ENCODE measurements at places on chromosomes 16 and 17.

DNA sequence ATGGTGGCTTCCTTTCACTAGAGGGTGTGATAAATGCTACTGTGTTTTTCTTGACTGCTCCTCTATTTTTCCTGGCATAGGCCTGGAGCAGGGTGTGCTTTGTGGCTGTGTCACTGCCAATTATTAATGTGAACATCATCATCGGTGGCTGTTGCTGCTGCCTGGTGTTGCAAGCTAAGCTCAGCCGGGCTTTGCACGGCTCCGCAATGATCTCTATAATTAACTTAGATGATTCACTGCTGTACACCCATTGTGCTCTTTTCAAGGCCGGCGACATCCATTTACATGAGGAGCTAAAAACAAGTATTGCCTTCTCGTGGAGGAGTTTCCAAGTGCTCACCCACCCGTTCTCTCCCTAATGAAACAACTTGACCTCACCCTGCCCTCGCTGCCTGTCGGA, 160.1 kb upstream of the IRX3 start:
- DNase-seq, result no peak

DNA sequence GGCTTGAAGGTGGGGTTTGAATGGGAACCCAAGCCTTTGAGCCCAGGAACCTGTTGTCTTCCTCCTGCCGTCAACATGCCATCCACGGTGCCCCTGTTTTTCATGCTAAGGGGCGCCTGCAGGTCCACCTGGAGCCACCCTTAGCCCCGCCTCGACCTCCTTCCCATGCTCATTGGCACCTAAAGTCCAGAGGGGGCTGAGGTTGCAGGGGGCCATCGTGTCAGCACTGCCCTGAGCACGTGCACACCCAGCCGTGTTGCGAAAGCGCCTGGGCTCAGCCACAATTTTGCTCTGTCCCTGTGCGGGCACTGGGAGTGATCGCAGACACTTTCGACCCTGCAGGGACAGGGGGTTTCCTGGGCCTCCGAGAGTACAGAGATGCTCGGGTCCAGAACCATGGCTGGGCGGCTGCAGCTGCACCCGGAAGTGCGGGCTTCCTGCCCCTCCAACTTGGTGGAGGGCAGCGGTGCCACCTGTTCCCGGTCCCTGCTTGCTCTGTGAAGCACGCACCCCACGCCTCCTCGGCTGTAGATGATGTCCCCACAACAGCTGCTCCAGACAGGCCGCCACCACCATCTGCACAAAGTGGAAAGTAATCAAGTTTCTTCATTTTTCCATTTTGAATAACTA, 454.7 kb downstream of the CDH8 start:
- no peak for DNase-seq

DNA sequence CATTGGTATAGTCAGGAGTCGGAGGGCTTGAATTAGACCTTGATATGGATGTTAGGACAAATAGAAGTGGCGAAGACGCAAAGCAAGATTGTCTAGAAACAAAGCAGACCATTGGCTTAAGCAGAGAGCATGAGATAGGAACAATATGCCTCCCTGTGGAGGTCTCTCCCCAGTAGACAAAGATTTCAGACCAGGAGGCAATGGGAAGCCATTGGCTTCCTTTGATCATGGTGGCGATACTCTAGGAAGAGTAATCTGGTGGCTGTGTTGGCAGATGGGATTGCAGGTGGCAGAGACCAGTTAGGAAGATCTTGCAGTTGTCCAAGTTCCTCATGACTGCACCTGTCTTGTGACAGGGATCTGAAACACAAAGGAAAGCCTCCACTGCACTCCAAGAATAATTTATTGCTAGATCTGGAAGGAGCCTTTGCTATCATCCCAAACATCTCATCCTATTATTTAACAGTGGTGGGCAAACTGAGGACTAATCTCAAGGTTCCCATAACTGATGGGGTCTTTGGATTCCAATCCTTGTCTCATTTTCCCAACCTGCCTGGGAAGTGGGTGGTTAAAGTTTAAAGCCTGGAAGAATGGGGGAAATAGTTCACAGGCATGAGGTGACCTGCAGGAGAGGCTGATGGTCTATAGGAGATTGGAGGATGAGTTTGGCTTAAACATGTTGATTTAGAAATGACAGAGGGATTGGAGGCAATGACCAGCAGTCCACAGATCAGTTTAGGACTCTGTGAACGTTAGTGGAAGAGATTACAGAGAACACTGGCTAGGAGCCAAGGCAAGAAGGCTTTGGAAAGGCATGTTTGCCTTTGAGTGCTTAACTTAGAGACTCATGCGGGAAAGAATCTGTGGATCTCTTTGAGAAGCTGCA, 37.0 kb downstream of the HLF start:
- no peak for DNase-seq

DNA sequence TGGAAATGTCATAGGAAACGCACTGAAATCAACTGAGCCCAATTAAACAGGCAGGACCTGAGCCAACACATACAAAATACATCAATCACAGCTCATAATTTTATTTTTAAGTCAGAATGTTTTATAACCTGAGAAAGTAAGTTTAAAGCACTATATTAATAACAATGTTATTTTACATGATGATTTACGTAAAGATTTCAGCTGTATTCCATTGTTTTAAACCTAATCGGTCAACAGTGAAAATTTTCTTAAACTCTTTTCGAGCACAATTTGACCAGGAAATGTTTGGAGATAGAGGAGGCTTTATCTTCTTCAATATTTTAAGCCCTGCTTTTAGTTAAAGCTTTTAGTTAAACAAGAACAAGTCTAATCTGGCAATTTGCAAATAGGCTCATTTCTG, 201.8 kb upstream of the TOX3 start:
- DNase-seq, result no peak

GRCh38 chr17:69762359-69762758, 312.7 kb upstream of the KCNJ16 start:
- no peak for DNase-seq

DNA sequence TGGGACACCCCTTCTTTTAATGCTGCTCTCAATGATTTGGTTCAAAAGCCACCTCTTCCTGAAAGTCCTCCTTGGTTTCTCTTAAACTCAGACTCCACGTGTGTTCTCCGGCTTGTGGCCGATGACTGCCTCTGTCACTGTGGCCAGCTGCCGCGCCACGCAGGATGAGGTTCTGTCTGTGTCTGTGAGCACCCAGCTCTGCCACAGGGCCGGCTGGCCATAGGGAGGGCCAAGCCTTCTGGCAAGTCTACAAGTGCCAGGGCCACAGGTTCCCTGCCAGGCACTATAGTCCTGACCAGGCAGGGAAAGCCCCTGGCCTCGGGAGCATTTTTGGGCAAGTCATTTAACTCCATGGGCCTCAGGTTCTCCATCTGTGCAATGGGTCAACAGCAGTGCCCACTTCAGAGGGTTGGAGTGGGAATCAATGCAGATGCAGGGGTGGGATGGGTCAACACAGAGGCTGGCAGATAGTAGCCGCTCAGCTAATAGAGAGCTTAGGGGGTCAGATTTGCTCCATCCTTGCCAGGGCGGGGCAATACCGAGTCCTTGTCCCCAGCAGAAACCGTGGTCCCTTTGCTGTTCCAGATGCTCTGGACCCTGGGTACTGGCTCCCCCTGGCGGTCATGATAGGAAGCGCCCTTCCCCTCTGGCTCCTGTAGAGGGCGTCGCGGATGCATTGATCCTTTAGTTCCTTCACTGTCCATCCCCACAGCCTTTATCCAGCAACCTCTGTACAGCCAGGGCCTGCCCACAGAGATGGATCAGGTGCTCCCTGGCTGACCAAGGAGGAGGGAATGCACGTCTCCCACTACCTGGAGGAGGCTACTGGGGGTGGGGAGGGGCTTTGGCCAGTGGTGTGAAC, 19.3 kb upstream of the ADGRG3 start:
- peak; percentile 94 for DNase-seq

- no peak for DNase-seq
Measured at GRCh38 chr16:49776085-49776595, 79.8 kb downstream of the ZNF423 start.

- DNase-seq, result no peak
Measured at GRCh38 chr17:40536295-40537171, 28.7 kb downstream of the CCR7 start.

- DNase-seq, result no peak
Measured at GRCh38 chr17:69468207-69468606, 53.7 kb downstream of the MAP2K6 start.

DNA sequence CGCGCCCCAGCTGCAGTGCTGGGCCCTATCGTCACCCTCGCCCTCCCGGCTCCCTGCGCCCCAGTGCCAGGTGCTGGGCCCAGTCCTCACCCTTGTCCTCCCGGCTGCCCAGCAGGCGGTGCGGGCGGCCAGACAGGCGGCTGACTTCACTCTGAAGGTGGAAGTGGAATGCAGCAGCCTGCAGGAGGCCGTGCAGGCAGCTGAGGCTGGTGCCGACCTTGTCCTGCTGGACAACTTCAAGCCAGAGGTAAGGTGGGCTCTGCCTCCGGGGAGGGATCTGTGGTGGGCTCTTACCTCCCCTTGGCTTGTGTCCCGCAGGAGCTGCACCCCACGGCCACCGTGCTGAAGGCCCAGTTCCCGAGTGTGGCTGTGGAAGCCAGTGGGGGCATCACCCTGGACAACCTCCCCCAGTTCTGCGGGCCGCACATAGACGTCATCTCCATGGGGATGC, 17.9 kb downstream of the QPRT start:
- no peak for DNase-seq

DNA sequence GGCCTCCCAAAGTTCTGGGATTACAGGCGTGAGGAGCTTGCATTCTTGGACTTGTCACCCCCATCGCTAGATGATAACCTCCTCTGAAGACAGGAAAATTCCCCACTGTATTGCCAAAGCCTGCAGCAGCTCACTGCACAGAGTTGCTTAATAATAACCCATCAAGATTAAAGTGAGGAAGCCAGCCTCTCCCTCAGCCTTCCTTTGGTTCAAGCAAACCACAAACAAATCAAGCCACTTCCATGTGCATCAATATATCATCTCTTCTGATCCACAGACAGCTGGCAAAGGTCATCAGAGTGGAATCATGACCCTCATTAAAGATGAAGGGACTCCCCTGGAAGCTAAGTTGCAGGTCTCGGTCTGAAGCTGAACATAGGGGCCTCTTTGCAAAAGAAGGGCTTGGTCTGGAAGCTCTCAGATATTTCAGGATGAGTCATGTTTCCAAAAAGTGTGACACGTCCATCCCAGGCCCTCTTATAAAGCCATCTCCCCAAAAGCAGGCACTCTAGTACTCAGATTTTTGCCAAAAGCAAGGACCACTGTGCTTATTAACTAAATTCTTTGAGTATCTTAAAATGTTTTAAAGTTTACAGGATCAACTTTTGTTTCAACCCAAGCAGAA, 4.8 kb downstream of the EMP2 start:
- DNase-seq, result no peak

Measured in GM13976 (cell line).